WTC11 (cell line): ENCODE measurements at places on chromosomes 4 and X.

GRCh38 chr4:94175553-94176261 lies 32.0 kb upstream of the SMARCAD1 start:
- no peak for DNase-seq

DNA sequence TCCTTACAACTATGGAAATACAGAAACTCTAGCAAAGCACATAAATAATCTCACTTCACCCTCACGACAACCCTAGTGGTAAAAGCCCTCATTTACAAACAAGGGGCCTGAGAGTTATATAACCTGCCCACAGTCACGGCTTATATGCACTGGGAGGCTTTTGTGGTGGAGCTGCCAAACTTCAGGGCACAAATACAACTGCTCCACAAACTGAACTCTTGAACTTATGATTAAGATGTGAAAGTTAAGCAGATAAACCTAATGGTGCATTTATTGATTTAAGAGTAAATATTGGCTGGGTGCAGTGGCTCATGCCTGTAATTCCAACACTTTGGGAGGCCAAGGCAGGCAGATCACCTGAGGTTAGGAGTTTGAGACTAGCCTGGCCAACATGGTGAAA lies 19.0 kb downstream of the SLC2A9 start:
- DNase-seq, result no peak

- DNase-seq, result peak; percentile 26
Measured at GRCh38 chr4:37388681-37389365, 144.3 kb downstream of the NWD2 start.

DNA sequence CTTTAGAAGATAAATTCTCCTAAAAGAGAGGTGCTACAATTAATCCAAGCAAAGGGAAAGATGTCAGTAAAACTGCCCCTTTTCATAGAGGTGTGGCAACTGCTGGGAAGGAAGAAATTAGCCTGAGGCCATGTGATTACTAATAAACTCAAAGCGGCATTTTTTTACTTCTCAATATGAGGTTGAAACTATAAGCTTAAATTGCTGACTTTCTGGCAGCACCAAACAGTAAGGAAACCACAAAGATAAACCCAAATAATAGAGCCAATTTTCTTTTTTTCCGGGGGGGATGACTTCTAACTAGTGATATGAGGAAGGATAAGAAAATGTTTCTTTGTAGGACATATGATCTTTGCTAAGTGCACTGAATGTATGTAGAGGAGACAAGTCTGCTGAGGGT lies 30.9 kb downstream of the AR start:
- no peak for DNase-seq

GRCh38 chr4:6938237-6938636 lies 28.6 kb downstream of the TBC1D14 start:
- no peak for DNase-seq

DNA sequence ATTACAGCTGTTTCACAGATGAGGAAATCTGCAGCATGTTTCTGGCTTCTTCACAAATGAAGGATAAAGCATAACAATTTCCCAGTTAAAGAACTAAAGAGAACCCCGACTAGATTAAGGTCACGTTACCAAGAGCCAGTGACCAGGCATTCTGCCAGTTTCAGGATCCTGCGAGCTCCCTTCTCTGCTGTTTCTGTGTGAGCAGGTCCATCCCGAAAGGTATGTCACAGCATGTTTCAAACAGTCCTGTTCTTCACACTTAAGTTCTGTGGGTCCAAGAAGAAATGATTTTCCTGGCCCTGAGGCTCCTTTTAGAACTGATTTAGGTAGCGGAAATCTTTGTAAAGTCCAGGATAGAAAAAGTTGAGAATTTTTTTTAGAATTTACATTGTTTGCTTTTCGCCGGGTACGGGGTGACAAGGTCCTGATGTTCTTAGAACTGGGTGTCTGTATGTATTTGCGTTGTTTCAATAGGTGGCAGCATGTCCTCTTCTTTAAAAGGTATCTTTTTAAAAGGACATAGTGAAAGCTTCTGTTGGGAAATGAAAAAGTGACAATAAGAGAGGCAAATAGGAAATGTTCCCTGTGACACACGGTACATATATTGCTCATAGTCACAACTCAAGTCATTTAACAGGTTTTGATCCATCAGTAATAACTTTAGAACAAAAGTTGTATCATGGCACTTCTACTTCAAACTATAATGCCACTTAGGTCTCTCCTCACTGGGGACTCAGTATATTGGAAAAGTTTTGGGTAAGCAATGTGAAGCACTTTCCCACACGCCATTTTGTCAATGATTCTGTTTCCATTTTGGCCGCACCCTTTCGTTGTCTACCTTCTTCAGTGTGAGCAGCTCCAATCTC lies 18.4 kb downstream of the IL21 start:
- no peak for DNase-seq

DNA sequence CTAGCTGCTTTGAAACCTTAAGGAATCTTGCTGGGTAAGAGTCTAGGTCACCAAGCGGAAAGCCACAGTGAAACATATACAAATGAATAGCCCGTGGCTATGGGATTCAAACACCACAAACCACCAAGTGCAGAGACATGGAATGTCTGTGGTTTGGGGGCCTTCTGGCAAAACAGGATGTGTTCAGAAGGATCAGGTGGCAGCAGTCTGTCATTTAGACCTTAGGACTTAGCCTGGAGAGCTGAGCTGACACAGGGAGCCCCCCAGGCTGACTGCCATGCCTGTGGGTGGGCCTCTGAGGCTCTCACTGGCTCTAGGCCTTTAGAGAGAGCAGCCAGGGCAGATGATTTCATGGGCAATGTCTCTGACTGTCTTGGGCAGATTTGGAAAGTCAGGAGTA lies 225.6 kb downstream of the FBXW7 start:
- DNase-seq, result no peak

- DNase-seq, result no peak
Measured at GRCh38 chrX:25130619-25131018, 114.9 kb upstream of the ARX start.

DNA sequence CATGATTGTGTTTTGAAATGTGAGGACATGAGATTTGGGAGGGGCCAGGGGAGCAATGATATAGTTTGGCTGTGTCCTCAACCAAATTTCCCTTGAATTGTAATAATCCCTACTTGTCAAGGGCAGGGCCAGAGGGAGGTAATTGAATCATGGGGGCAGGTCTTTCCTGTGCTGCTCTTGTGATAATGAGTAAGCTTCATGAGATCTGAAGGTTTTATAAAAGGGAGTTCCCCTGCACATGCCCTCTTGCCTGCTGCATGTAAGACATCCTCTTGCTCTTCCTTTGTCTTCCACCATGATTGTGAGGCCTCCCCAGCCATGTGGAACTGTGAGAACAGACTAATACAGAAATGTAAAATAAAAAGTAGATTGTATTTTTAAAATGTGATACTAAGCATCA lies 1294.9 kb downstream of the ADGRL3 start:
- DNase-seq, result no peak

DNA sequence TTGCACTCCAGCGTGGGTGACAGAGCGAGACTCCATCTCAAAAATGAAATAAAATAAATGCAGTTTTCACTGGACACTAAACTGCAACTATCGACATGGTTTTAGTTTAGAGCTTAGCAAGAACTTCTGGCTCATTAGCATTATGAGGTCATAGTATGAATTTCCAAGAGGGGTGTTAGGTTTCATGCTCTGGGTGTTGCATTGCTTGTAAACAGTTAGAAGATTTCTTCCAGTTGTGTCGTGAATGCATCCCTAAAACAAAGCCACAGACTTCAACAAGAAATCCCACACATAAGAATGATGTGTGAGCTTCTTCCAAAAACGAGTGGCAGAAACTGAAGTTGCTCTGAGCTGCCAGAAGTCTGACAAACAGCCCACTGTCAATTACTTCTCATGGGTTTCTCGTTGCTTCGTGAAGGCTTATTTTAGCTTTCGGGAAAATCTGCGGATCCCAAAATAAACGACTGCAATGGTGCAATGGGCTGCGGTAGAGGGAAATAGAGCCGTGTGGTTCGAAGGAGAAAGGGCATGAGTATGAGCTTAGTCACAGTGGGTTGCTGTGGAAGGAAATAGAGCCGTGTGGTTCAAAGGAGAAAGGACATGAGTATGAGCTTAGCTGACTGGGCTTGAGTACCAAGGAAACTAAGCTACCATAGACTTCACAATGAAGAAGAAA lies 354.9 kb downstream of the DHRSX start:
- DNase-seq, result no peak

DNA sequence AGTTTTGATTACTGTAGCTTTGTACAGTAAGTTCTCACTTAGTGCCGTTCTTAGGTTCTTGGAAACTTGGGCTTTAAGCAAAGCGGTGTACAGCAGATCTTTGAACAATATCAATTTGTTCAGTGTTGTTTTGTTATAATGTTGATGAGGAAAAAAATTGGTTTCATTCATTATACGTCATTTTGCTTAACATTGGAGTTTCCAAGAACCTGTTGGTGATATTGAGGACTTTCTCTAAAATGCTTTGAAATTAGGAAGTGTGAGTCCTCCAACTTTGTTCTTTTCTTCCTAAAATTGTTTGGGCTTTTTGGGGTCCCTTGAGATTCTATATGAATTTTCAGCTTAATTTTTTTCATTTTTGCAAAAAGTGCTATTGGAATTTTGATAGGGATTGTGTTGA lies 49.1 kb downstream of the STAG2 start:
- DNase-seq, result no peak

DNA sequence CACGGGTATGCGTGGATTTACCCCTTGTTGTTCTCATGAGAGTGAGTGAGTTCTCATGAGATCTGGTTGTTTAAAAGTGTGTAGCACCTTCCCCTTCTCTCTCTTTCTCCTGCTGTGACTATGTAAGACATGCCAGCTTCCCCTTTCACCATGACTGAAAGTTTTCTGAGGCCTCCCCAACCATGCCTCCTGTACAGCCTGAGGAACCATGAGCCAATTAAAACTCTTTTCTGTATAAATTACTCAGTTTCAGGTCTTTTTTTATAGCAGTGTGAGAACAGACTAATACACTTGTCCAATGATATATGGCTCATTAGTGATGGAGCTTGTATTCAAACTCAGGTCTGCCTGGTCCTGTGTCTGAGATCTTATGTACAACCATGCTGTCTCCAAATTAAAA lies 28.5 kb upstream of the RTL3 start:
- DNase-seq, result no peak

DNA sequence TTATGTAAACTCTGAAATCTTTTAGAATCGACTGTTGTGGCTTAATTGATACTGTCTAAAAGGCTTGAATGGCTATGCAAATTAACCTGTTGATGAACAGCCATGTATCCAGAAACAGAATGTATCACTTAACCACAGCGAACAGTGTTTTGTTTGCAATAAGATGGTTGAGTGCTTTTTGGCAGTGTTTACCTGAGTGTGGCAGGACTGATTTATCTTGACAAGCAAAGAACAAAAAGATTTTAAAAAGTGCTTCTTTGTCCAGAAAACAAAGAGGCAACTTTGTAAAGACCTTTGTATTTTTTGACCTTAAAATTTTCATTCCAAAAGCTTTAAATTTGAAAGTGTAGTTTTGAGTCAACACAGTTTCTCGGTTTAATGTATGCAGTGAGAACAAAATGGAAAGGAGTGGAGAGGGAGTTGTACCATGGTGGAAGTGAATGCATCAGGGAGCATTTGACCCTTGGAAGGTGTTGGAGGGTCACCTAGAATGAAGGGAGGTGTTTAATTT lies 18.0 kb downstream of the ARHGAP10 start:
- no peak for DNase-seq

- no peak for DNase-seq
Measured at GRCh38 chr4:21554500-21554899, 394.1 kb downstream of the KCNIP4 start.
